ENCODE measurements at places on chromosomes 4 and X.
A peak's percentile ranks its signal among the peaks of the same experiment; 100 is the strongest.

- DNase-seq, result no peak
These were observed 605 bp upstream of the FAT1 start for GRCh38 chr4:186724058-186724863.

- no peak for DNase-seq
These were observed 61.7 kb downstream of the ADRA2C start for GRCh38 chr4:3827616-3828492.

- no peak for DNase-seq
These were observed 78.7 kb upstream of the OGT start for GRCh38 chrX:71454222-71454621.

DNA sequence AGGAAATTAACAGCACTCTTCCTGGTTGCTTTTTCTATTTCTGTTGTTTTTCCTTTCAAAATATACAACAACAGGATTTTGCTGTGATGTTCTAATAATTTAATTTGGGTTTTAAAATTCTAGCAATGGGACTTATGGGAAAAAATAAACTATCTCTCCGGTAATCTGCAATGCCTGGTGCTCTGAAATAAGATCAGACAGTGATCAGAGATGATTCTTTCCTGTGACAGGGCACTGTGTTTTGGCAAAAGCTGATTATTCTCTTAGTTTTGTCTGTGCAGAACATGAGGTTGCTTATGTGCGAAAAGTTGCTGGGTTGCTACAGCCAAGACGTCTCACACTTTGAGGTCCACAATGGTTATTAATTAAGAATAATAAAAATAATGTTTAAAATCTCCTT is 291.7 kb downstream of the FBXO8 start:
- DNase-seq, result no peak

GRCh38 chrX:14362721-14363120 is 166.6 kb upstream of the GLRA2 start:
- DNase-seq, result no peak

- no peak for DNase-seq
These were observed 212.8 kb upstream of the PACRGL start for GRCh38 chr4:20487446-20487845.

DNA sequence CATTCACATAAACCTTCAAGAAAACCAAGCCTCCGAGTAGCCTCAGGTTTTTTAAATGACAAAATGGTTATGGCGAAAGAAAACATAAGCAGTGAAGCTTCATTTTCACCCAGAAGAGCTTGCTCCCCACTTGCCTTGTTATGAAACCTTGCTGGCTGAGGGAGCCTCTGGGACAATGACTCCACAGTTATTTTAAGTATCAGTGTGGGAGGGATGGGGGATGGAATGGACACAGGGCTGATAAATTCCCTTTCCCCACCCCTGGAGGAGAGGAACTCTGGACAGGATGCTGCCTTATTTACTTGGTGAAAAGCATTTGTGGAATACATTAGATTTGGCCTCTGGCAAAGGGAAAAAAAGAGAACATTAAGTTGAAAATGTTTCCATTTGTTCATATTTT is 220.7 kb upstream of the CNKSR2 start:
- DNase-seq, result no peak

GRCh38 chr4:86670756-86671155 is 76.6 kb downstream of the PTPN13 start:
- no peak for DNase-seq

DNA sequence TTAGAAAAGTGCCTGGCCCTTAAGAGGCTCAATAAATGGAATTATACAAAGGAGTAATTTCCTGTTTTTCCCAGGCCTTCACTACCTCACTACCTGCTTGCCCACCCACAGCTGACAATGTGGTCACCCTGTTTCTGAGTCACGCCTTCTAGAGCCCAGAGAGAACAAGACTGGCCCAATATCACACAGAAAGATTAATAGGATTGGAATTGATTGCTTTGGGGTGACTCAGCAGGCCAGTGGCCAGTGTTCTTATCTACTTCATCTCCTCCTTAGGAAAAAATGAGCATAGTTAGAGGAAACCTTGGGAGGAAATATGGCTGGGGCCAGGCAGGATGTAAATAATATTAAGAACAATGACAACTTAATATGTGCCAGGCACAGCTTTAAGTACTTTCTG is 4.5 kb upstream of the FGF16 start:
- DNase-seq, result no peak

DNA sequence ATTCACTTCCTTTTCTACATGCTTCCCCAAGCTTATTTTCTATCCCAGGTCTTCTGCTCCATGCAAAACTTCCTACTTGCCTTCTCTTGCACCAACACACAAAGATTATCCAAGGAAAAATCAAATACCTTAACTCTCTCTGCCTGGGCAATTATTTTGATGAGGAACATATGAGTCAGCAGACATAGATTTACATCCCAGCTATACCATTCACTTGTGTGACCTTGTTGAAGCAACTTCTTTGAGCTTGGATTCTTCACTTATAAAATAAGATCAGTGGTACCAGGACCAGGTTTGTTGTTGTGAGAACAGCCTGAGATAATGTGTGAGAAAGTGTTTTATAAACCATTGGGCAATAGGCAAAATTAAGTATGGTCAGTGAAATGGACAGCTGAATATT is 39.1 kb upstream of the TMEM192 start:
- no peak for DNase-seq

DNA sequence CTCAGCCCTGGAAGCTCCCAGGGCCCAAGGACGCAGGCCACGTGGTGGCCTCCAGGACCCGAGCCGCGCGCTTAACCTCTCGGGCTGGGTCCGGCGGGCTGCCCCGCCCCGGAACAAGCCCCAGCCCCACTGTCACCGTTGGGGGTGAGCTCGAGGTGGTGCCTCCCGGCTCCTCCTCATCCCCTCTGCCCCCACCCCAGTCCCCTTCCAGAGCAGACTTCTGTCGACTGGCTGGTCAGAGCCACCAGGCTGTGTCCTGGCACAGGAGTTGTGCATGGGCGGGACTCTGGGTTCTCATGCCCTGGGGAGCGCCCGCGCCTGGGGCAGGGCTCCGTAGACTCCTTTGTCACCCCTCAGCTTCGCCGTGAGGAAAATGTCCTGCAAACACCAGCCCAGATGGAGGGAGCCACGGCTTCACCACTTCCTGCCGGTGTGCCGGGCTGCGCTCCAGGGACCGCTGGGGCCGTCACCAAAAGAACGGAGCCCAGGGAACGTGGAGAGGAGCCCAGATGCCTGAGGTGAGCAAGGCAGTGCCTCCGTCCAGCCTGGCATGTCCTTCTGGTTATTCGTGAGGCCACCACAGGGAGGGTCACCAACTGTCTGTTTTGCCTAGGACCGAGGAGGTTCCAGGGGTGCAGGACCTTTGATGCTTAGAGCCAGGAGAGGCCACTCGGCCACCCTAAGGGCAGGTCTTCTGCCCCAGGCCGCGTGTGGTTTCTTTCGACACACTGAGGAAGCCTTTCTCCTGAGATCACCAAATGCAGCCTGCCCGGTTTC is 7.1 kb upstream of the RGS12 start:
- no peak for DNase-seq

GRCh38 chr4:69876071-69876470 is 16.1 kb upstream of the SULT1E1 start:
- DNase-seq, result no peak

DNA sequence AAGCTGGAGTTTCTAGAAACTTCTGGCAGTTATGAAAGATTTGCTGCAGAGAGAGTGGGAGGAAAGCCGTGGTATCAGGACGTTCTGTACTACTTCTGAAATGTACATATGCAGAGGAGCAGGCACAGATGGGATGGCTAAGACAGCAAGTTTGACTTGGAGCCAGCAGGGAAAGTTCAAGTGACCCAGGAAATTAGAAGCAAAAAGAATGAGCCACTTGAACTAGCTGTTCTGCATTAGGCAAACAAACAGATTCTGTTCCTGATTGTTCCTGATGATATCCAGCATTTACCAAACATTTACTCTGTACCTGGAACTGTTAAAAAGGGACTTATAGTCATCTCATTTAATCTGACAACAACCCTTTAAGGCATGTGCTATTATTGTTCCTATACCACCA is 41.4 kb upstream of the CXCL13 start:
- no peak for DNase-seq

DNA sequence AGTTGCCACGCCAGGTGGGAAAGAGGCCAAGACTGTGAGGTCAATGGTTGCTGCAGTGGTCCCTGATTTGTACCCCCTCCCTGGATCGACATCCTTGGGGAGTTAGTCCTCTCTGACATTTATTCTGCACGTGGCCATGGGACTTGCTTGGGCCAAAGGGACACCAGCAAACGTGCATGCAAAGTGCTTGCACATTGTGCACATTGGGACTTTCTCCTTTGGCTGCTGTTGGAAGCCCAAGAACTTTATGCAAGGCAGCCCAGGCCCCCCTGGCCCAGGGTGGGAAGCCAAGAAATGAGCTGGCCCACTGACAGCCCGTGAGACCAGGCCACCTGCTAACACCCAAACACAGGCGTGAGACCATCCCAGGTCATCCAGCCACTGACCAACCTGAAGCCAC is 38.1 kb downstream of the SLC2A9 start:
- no peak for DNase-seq

DNA sequence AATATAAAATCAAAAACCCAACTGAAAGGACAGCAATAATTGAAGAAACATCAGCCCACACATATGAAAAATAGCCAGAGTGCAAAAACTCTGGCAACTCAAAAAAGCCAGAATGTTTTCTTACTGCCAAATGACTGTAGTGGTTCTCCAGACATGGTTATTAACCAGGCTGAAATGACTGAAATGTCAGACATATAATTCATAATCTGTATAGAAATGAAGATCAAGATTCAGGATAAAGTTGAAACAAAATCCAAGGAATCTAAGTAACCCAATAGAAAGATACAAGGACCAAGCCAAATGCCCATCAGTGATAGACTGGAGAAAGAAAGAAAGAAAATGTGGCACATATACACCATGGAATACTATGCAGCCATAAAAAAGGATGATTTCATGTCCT is 553.3 kb upstream of the KLHL4 start:
- DNase-seq, result no peak

- DNase-seq, result peak; percentile 34
These were observed at the start of gene NAP1L5 for GRCh38 chr4:88697588-88698329. NAP1L5 (minus strand) TSS chr4:88697829; CDS start chr4:88697754, 75 bp downstream.

GRCh38 chr4:96354036-96354712 is 514.3 kb downstream of the PDHA2 start:
- DNase-seq, result no peak

GRCh38 chr4:80173841-80174240 is 23.5 kb upstream of the PRDM8 start:
- DNase-seq, result no peak

- DNase-seq, result no peak
These were observed 33.2 kb upstream of the MAMLD1 start for GRCh38 chrX:150329868-150330267.

DNA sequence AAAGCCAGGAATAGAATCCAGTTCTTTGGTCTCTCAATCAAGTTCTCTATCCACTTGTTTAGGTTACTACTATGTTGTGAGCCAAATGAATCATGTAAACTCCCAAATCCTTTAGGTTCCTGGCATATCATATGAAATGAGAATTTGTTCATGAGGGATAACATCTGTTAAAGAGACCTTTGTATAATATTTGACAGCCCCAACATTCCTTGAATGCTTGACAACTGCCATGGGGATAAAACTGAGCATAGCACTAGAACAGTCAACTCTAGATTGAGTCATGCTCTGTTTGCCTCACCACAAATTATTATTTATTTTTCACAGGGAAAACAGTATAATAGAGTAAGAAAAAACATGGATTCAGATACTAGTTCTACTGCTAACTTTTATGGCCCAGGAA is 93.3 kb downstream of the NAA11 start:
- DNase-seq, result no peak

GRCh38 chr4:73721435-73721834 is 18.9 kb upstream of the CXCL8 start:
- no peak for DNase-seq

- peak; percentile 15 for DNase-seq
These were observed 8.8 kb upstream of the MGST2 start for GRCh38 chr4:139656614-139657486.

- DNase-seq, result no peak
These were observed 601.1 kb downstream of the ANKRD50 start for GRCh38 chr4:124111411-124111810.

GRCh38 chr4:83250687-83251446 is 33.7 kb downstream of the COQ2 start:
- DNase-seq, result no peak

DNA sequence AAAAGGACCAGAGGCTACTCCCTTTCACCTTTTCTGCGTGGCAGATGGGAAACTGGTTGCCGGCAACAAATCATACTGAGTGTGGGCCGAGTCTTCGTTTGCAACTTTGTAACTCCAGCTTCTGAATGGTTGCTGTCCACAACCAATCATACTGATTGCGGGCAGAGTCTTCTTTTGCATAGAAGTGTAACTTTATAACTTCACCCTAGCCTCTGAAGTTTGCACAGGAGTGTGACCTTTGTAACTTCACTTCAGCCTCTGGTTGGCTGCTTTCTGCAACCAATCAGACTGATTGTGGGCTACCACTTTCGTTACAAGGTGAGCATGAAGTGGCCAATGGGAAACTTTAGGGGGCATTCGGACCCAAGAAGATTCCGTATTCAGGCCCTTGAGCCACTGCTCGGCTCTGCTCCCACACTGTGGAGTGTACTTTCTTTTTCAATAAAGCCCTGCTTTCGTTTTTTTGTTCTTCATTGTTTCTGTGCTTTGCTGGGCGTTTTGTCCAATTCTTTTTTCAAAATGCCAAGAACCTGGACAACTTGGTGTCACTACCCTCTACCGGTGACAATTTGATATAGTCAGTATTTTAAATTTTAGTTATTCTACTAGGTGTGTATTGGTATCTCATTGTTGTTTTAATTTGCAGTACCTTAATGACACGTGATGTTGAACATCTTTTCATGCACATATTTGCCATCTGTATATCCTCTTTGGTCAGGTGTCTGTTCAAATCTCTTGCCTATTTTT is 9.0 kb upstream of the PAGE5 start:
- no peak for DNase-seq

- DNase-seq, result no peak
These were observed 111.6 kb upstream of the PTPN13 start for GRCh38 chr4:86482306-86483172.

- DNase-seq, result no peak
These were observed 30.3 kb upstream of the MAP3K15 start for GRCh38 chrX:19545651-19546050.

DNA sequence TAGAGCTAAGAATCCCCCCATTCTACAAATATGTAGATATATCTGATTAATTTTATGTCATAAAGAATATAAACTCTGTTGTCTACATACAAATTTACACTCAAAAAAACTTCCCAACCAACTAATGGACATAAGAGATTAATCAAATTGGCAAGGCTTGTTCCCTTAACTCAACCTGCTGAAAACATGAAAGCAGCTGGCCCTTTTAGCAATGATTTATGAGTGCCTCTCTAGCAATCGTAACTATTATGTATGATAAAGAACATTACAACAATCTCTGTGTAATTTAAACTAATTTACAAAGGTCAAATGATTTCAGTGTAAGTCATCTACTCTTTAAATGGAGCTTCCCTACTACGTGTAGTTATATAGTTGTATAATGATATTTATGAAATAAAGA is 83.1 kb upstream of the FTHL17 start:
- no peak for DNase-seq

GRCh38 chrX:148568763-148569162 is 68.3 kb downstream of the AFF2 start:
- no peak for DNase-seq
